ENCODE measurements at places on chromosomes 6 and 20.

DNA sequence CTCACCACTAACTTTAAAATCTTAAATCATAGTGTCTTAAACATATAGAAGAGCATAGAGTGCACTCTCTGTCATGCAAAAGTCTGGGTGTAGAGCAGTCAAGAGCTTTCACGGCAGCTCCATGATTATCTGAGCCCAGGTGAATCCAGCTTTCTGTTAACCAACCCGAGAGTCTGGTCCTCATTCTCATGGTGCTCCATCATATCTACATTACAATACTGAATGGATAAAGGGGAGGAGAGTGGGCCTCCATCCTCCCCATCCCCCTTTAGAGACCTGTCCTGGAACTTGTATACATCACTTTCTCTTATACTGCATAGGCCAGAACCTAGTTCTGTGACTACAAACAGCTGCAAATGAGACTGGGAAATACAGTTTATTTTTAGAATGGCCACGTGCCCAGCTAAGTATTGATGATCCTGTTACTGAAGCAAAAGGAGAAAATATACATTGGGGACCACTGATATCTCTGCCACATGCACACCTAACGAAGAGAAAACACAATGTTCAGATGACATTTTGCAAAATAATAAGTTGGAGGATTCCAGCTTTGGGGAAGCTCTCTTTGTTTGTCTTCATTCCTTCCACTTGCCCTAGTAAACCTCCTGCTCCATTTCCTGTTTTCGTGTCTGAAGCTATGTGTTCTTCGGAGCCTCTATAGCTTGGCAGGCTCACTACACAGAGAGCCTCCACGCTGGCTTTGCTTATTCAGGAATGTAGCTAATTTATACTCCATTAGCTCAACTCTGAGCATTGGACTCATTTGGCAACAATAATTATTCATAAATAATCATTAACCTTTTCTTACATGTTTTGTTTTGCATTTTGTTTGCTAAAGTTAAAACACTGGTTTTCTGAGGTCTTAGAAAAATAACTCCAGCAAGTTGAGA is 110.1 kb downstream of the IYD start:
- DNase-seq = no peak

DNA sequence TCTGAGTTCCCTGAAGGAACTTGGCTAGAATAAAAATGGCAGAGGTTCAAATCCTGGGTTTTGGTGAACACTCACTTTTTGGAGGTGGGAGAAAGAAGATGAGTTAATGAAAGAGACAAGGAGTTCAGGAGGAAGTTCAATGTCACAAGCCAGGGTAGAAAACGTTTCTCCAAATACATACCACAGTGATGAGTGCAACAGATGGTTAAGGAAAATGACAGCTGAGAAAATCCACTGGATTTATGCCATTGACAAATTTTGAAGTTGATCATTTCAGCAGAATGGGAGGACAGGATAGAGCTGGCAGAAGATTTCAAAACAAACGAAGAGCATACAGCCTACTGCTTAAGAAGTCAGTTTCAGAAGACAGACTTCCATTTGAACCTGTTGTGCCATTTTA is 122.7 kb downstream of the GFRAL start:
- no peak for DNase-seq

DNA sequence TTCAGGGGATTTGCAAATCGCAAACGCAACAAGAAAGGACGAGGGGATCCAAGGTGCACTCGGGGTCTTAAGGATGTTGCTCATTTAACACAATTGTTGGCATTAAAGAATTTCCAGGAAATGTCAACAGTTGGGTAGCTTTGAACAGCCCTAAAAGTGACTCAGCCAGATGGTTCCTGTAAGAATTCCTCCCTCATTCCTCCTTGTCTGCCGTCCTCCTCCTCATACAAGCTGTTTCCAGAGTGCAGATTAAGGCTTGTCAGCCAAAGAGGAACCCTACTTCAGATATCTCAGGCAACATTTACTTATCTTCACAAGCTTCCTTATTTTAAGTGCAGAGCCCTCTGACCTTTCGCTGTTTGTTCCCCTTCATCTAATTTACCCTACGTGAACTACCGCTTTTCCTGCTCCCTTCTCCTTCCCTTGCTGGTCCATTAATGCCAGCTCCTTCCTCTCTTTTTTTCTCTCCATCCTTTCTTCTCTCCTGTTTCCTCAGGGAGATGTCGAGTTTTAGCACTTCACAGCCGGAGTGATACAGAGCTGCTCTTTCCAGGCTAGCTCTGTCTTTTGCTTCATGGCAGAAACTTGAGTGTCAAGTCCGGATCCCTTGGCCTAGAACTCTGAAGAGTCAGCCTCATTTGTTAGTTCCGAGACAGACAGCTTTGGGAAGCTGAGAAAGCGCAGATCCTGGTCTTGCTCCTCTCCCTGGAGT is 26.1 kb upstream of the TBC1D7 start:
- DNase-seq = no peak

GRCh38 chr20:5172167-5172601 is 45.4 kb downstream of the CDS2 start:
- no peak for DNase-seq

DNA sequence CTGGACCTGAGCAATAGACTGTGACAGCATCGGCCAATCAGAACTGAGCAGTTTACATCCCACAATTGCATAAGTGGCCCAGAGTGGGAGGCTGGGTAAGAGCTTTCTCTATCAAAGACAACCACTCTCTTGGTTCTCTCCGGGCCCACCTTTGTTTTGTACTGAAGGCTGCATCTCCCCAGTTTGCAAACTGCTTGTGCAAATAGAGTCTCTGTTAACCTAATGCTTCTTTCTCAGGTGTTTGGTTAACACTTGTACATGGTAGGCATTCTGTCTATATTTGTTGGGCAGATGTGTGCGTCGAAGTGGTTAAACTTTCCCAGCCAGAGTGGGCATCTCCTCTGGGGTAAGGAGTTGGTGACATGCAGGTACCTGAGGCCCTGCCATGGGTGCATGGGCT is 177.1 kb downstream of the CDH26 start:
- DNase-seq = no peak

DNA sequence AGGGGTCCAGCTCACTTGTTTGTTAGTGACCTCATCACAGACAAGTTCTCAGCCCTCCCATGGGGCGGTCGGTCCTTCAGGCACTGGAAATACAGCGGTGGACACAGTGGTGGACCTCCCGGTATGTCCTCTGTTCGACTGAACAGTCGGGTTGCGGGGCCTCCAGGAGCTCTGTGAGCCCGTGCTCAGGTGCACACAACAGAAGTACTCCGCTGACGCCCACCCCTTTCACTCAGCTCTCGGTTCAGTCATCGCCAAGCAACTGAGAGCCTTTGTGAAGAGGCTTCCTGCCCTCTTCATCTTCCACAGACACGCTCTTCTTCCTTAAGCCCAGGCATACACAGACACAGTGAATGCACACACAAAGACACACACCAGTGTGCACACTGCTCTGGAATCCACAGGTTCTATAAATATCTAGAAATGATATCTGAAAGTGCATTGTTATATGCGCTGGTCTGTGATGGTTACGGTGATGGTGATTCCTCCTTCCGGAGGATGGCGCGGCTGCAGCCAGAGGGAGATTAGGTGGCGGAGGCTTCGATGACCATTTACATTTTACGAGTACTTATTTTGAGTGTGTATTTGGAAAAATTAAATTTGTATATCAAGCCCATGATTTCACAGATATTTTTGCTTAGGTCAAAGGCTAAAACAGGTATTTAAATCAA is 46.8 kb upstream of the BHLHE23 start:
- no peak for DNase-seq

GRCh38 chr6:41644297-41644879 is 6.1 kb downstream of the MDFI start:
- no peak for DNase-seq

DNA sequence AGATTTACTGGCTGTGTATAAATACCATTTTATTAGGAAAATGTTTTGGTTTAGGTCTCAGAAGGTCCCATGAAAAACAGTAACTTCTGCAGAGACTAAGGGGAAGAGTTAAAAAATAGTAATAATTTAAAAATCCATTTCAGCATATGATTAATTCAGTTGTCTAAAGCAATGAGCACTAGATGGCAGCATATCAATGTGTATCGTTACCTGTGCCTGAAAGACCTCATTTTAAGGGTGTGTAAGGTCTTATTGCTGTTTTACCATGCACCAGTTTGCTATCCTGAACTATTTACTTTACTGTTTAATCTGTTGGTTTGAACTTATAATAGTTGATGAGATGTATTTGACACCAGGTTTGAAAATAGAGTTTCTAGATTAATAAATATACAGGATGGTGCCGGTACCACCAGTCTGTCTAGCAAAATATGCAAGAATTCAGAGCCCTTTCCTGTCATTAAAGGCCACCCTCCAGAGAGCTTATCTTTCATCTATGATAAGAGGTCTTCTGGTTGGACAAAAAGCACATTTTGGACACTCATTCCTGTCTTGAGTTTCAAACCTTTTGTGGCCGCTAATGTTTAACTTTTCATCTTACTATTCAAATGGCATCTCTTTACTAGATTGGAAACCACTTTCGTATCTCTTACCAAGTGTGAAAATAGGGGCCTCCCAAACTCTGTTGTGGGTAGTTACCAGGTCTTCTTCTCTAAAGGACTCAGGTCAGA is 8.9 kb upstream of the AHI1 start:
- no peak for DNase-seq

GRCh38 chr20:23873370-23874015 is 6.1 kb downstream of the CST5 start:
- no peak for DNase-seq

DNA sequence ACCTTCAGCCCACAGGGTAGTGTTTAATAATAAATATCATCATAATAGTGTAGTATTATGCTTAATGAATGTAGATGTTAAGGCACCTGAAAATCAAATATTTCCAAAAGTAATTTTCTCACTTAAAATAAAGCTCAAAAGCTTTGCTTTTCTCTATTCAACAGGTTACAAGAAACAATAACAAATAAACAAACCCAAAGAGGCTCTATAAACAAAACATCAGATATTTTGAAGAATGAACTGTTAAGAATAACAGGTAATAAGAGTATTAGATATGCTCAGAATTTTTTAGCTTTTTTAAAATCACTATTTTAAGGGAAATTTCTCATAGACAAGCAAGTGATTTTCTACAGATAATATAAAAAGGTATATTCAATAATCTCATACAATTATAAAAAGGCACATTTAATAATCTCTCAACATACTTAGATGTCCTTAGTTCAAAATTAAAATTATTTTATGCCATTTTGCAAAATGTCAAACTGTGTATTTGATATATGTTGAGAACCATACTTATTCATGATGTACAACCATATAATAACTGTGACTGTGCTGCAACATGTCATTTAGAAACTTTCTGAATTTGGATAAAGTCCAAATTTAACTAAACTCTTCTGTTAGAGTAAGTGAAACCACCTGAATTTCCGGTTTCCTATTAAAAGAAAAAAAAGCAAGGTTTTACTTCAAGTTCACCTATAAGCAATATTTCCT is 35.8 kb downstream of the PHIP start:
- no peak for DNase-seq

DNA sequence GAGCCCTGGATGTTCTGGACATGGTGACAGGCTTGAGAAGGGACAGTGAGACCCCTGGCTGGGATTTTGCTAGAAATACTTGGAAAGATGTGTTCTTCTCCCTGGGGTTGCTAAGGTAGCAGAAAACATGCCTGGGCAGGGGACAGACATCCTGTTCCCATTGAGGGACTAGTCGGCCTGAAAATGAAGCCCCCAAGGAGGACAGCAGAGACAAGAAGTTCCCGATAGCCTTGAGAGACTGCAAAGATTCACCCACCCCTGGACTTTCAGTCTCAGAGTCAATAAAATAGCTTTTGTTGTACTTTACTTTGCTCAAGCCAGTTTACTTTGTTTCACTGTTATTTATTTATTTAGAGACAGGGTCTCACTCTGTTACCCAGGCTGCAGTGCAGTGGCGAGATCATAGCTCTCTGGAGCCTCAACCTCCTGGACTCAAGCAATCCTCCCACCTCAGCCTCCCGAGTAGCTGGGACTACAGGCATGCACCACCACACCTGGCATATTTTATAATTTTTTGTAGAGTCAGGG is 28.4 kb downstream of the ATP9A start:
- no peak for DNase-seq

- no peak for DNase-seq
Measured at GRCh38 chr6:151242420-151242861, 2.7 kb downstream of the AKAP12 start.

DNA sequence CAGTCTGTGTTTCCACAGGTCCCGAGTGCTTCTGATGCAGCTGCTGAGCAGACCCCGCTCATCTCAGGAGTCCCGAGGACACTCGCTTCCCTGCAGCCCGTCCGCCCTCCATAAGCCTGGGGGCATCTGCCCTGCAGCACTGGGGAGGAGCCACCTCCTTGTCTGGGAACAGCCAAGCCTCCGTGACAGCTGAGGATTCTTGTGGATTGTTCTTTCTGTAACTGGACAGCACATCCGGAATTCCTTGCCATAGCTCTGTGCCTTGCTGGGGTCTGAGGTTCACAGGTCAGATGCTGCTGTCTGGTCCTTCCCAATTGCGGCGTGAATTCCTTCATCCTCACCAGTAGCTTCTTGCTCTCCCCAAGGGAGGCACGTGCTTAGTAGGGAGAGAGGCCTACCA is 38.4 kb upstream of the FNDC1 start:
- DNase-seq = no peak

- peak; percentile 27 for DNase-seq
Measured at GRCh38 chr20:51094221-51094620, 71.3 kb upstream of the KCNG1 start.

DNA sequence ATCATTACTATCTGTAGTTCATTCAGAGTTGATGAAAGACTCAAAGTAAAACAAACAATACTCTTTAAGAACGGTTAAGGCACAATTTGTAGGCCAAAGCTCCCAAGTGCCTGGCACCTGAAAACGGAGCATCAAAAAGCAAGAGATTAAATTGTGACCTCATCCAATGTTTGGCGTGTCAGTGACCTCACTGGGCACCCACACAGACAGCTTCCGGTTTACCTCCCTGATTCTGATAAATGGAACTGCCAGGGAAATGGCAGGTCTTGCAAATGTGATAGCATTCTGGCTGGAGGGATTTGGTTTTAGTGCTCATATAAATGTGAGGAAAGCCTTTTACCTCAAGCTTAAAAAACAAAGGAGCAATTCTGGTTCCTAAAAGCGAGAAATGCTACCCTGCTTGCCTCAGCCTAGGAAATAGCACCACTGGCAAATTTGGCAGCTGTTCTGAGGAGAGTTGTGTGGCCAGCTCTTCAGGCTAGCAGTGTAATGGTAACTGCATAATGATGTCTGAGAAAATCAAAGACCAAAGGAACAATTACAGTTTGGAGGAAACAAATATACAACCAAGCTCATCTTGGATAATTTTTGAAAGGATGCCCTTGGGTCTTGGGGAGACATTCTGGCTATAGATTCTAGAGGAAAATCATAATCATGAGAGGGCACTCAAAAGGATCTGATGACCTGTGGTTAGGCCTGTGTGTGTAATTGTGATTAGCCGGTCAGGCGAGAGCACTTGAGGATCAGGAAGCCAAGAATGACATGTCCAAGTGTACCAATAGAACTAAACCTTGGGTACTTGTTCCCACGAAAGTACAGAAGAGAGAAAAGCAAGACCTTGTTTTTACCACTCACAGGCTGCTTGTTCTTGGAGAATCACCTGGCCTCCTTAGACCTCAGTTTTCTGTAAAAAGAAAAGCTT is 174.3 kb downstream of the TFAP2B start:
- no peak for DNase-seq

GRCh38 chr20:37797669-37798175 is 103.9 kb downstream of the CTNNBL1 start:
- no peak for DNase-seq
